ENCODE measurements at places on chromosomes 2 and 18.

DNA sequence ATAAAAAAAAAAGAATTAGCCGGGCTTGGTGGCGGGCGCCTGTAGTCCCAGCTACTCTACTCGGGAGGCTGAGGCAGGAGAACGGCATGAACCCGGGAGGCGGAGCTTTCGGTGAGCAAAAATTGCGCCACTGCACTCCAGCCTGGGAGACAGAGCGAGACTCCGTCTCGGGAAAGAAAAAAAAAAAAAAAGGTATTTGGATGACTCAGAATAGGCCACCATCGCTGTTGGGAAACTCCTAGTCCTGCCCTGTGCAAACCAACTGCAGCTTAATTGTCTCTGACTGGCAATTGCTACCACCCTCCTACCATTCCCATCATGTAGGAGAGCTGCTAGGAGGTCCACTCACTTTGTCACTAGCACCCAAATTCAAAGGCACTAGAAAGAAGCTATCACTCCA, 43.5 kb downstream of the ATP8B1 start:
- no peak for DNase-seq

GRCh38 chr2:73993778-73994177, 9.1 kb downstream of the TET3 start:
- no peak for DNase-seq

GRCh38 chr2:163751696-163752095, 15.9 kb upstream of the FIGN start:
- DNase-seq: no peak

DNA sequence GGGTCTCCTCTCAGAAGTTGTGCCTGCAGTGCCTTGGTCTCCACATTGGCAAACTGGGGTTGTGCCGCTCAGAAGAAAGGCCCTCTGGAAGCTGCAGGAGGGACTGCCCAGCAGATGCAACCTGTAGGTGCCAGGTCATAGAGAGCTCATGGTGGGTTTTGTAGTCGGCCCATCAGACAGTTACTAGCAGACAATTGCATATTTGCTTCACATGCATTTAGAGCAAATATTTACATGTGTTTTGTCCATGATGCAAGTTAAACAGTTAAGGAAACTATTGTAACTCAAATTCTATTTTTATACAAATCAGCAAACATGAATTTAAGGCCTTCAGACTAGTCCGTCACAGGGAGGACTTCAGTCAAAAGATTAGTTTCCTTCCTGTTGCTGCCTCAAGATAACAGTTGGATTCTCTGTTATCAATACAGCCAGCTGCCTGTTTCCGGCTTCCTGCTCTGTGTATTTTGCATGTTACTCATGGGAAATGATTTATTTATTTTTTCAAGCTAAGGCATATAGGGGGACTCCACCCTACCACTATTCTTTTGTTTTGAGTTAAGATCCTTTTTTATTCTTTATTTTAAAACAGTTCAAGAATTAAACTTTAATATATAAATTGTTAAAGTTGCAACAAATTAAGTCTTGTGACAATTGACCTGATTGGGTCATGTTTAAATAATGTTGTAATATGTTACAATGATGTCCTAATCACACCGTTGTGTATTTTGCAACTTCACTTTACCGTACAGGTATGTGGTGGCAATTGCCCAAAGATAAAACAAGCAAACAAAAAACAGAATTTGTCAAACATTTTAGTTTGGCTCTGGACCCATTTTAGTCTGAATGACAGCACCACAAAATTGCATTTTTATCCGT, 133.5 kb downstream of the SPTBN1 start:
- DNase-seq: peak; percentile 69

- no peak for DNase-seq
These were observed 183.0 kb downstream of the PMAIP1 start for GRCh38 chr18:60082790-60083189.

DNA sequence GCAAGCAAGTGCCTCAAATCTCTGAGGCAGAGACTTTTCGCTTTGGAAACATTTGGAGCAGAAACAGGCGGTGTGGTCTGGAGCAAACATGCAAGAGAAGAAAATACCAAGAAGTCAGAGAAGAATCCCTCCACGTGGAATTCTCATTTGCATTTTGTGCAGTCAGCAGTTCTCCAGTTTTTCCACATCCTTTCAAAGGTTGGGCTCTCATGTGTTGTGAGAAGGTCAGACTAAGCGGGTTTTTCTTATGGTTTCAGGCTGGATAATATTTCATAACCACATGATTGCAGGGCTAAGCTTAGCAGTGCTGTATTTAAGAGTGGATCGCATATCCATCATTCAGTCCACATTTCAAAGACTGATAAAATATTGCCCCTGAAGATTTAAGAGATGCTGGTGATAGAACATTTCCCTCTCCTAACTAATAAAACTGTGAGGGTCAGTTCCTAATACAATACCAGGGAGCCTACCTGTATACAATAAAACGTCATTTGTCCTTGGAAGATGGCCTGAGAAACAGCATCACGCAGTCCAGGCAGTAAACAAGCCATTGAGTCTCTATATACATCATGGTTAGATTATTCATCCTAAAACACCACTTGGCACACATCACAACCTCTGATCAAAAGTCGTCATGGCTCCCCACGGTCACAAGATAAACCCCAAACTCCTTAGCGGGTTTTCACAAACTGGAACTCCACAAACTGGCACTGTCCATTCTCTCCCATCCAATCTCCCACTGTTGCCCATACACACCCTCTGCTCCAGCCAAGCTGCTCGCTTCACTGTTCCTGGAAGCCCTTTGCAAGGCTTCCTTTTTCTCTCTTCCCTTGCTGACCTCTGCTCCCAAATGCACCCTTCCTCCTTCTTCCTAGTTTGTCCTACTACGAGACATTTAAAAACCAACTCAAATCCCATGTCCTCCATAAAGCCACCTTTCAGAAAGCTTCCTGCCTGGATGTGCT, 31.5 kb downstream of the ANKRD44 start:
- DNase-seq: no peak

DNA sequence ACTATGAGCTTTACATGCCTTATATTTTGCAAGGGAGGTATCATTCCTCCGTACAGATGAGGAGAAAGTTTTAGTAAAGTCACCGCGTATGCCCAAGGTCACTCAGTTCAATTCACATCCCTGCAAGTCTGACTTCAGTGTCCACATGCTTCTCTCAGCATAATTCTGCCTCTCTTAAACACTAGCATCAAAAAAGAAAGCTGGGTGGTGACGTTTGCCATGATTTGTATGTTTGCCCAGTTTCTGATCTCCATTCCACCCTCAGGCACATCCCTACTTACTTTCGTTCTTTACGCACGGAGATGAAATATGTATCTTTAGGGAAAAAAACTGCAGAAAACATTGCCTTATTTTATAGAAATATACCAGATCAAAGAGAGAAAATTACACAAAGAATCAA, 129.2 kb upstream of the PTPRM start:
- DNase-seq: no peak

- no peak for DNase-seq
These were observed 22.8 kb downstream of the NFE2L2 start for GRCh38 chr2:177241711-177242120.

GRCh38 chr2:96267159-96267971, 1.3 kb downstream of the CIAO1 start:
- DNase-seq: peak; percentile 46

DNA sequence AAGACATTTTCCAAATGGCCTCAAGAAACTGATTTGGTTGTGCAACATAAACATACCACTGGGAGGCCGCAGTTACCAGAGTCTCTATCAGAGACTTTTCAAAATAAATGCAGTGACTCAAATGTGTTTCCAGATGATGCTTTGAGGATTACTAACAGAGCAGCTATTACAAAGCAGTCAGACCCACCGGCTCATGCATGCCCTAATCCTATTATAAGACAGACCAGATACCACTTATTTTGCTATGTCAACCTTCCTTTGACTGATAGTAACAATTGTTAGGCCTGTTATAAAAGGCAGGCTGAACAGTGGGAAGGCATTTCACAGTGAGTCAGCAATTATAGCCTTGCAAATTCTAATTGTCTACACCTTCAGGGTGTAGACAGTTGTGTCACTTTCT, 217.7 kb downstream of the LRRTM1 start:
- no peak for DNase-seq

DNA sequence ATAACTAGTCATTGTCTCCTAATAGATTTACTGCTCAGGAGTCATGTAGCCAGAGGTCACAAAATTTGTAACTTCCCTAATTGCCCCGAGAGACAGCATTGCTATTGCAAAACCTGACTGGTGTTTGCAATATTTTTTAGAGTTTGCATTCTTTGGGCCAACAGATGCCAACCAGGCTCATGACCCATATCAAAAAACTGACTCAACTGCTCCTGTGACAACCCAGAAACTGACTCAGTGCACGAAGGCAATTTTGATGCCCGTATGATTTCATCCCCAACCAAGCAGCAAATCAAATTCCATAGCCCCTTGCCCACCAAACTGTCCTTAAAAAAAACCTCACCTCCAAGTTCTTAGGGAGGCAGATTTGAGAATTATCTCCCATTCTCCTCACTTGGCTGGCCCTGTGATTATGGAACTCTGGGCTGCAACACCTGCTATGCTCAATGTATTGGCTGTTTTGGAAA, 951.3 kb downstream of the TSN start:
- no peak for DNase-seq

DNA sequence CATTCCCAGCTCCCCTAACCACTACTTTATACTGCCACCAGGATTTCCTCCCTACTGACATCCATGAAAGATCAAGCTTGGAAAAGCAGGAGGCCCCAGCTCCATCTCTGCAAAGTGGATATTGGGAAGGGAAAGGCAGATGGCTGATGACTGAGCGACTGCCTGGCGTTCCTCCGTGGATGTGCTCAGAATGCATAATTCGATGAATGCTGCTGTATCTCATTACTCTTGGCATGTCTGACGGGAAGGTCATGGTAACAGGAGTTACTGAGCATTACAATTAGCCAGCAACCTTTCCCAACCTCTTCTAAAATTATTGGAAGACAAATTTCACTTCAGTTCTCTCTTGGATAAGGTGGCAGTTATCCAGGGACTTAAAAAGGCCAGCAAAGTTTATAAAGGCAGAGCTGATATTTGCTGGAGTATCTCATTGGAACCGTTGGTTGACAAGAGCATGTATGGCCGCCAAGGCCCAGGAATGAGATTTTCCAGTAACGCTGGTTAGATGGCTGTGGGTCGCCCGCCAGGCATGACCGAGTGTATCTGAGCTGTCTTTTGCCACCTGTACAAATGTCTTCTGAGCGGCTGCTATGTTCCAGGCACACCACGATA, 34.5 kb downstream of the KCNE4 start:
- no peak for DNase-seq

DNA sequence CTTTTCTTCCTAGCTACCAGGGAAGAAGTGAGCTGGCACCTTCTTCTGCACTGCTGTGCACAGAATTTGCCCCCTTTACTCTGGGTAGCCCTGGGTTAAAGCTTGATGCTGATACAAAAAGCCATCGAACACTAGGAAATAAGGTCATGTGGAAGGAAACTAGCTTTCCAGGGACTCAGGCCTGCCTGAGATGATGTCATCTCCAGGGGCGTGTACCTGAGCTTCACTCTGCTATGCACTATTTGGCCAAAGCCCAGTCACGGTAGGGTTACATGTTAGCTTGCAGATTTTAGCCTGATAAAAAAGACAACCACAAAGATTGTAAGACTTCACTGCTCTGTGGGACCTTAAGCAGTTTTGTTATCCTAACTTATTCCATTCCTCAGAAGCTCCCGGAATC, 20.4 kb downstream of the EDAR start:
- DNase-seq: peak; percentile 51

GRCh38 chr2:8442833-8443486, 238.9 kb upstream of the ID2 start:
- DNase-seq: no peak

DNA sequence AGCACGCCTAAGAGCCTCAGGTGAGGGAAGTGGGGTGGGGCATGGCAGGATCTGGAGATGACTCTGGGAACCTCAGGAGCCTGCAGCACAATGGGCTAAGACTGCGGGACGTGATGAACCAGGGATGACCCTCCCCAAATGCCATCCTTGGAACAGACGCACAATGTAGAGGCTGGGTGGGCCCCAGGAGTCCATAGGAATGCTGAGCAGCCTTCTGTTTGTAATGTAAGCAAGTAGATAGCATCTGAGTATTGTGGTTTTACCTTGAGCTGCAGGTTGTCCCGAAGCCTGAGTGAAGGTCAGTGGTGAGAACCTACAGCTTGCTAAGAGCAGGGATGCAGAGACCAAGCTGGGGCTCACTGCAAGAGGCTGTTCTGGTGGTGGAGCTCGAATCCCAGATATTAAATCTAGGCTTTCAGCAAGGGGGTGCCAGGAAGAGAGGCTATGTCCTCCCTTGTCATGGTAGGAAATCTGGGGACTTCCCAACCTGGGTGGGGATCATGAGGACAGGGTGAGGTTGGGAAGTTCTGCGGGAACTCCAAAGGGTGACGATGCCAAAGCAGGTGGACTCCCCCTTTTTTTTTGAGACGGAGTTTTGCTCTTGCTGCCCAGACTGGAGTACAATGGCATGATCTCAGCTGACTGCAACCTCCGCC, 5.8 kb downstream of the SCTR start:
- DNase-seq: no peak

- no peak for DNase-seq
These were observed 28.9 kb upstream of the NT5DC4 start for GRCh38 chr2:112691881-112692281.

DNA sequence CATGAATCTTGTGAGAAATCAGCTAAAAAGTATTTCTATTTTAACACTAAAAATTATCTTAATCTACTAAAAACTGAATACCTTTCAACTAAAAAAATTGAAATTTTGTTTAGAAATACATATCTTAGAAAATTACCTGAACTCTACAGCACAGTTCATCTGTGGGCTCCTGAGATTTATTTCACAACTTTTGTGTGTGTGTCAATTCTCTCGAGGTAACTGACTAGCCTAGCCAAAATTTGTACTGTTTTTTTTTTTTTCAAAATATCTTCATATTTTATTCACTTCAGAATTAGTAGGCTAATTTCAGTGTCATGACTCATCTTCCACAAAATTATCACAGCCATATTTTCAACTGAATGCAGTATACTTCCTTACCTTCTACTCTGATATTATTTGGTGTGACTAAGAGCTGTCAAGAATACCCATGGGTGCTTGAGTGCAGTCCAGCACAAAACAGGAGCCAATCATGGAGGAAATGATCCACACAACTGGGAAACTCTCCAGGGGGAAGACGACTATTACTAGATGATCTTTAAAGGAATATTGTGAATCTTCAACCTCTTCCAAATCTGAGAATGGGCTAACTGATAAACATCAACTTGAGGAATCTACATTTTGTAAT, 174.6 kb downstream of the ZNF385B start:
- DNase-seq: no peak

GRCh38 chr2:216888081-216888480, 28.2 kb upstream of the TNP1 start:
- no peak for DNase-seq

- DNase-seq: no peak
These were observed 26.9 kb upstream of the GPR75 start for GRCh38 chr2:53886406-53887280.

- peak; percentile 75 for DNase-seq
These were observed 683 bp upstream of the DNAJC27 start for GRCh38 chr2:24972315-24972961.

GRCh38 chr2:221807706-221808105, 235.6 kb upstream of the EPHA4 start:
- no peak for DNase-seq

GRCh38 chr2:5722236-5722635, 30.1 kb downstream of the SOX11 start:
- no peak for DNase-seq
